ENCODE measurements at places on chromosomes 11 and 22.

DNA sequence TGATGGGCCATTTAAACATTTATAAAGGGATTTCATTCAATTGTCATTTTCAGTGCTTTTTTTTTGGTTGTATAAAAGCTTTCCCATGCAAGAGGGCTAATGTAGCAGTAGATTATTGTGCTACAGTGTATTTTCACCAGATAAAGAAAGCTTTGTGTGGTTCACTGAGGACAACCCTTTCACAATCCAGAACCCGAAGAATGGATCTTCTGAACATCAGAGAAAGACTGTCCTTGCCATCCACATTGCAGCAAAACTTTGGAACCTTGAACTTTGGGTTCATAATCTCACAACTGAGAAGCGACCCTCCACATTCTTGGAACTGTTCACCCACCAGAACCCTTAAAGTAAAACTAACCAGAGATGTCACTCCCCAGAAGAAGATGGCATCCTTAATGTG, 9.3 kb downstream of the APOBEC3H start:
- no peak for DNase-seq

DNA sequence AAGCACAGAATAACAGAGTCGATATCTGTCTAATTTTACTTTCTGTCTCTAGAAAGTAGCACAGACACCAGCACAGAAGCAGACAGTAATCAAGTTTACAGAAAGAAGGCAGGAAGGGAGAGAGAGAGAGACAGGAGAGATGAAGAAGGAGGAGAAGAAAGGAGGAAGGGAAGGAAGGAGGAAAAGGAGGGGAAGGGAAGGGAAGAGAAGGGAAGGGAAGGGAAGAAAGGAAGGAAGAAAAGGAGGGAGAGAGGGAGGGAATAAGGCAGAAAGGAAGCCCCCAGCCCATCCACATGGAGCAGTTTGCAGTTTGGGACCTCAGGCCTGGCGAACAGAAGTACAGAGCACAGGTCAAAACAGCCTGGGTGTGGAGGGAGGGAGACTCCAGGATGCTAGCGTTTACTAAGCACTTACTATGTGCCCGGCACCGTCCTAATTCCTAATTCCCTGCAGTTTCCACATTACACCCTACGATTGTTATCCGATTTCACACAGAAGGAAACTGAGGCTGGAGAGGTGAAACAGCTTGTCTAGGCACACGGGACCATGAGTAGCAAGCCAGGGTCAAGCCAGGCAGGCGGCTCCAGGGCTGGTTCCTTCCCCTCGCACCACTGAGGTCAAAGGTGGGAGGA, 46.0 kb upstream of the WNT7B start:
- no peak for DNase-seq

DNA sequence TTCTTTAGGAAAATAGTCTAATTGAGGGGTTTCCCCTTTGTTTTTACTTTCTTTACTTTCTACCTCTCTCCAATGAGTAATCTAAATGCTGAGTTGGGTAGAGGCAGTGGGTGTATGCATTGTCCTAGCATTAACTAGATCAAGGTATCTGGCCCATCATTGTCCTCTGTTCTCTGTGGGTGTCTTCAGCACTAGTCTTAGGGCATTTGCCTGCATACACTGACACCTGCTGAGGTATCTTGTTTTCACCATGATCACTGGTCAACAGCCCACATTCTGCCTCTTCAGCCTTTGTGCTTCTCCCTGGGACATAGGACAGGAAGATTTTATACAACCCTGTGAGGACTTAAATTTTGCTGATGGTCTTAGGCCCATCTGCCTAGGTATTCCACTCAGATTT, 371.1 kb downstream of the RAB38 start:
- DNase-seq: no peak

DNA sequence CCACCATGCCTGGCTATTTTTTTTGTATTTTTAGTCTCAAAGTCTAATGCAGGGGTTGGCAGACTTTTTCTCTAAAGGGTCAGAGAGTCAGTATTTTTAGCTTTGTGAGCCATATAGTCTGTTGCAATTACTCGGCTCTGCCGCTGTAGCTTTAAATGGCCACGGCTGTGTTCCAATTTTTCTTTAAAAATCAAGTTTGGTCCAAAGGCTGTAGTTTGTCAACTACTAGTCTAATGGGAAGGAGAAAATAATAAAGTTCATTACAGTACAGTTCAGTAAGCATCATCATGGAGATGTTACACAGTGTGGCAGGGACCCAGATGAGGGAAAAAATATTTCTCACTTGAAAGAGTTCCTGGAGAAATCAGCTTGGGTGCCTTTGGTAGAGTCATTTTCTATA, 107.6 kb downstream of the CSNK2A3 start:
- DNase-seq: no peak

- no peak for DNase-seq
These were observed 1080.8 kb downstream of the BRD1 start for GRCh38 chr22:48746789-48747425.

- DNase-seq: no peak
These were observed 550.6 kb downstream of the SOX6 start for GRCh38 chr11:15805726-15806125.

- no peak for DNase-seq
These were observed 7.5 kb downstream of the PRCP start for GRCh38 chr11:82892611-82893169.

- DNase-seq: no peak
These were observed 111.4 kb downstream of the COMMD9 start for GRCh38 chr11:36177836-36178235.

DNA sequence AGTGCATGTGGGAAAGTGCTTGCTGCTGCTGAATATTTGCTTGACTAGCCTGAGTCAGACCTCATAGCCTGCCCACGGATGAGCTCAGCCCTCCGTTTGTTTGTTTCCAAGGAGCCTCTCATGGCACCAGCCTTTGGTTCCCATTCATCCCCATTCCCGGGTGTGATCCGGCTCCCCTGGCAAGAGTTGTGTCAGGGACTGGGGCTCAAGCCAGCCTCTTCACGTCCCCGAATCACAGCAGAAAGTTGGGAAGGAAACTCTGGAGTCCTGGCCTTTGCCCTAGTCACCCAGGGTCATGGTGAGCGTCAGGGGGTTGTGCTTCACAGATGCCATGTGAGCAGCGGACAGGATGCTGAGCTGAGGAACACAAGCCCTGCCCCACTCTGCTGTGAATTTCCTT, 13.8 kb downstream of the SEC14L3 start:
- no peak for DNase-seq

- no peak for DNase-seq
These were observed 404.5 kb downstream of the LARGE1 start for GRCh38 chr22:33515795-33516194.

DNA sequence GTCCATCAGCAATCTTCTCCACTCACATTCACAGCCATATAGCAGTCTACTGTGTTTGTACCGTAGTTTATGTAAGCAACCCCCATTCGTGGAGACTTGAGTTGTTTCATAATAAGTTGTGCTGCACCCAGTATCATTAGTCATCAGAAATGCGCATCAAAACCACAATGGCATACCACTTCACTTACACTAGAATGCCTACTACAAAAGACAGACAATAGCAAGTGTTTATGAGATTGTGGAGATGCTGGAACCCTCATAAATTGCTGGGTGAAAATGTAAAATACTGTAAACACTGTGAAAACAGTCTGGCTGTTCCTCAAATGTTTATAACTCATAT, 133.3 kb downstream of the ATXN10 start:
- no peak for DNase-seq

DNA sequence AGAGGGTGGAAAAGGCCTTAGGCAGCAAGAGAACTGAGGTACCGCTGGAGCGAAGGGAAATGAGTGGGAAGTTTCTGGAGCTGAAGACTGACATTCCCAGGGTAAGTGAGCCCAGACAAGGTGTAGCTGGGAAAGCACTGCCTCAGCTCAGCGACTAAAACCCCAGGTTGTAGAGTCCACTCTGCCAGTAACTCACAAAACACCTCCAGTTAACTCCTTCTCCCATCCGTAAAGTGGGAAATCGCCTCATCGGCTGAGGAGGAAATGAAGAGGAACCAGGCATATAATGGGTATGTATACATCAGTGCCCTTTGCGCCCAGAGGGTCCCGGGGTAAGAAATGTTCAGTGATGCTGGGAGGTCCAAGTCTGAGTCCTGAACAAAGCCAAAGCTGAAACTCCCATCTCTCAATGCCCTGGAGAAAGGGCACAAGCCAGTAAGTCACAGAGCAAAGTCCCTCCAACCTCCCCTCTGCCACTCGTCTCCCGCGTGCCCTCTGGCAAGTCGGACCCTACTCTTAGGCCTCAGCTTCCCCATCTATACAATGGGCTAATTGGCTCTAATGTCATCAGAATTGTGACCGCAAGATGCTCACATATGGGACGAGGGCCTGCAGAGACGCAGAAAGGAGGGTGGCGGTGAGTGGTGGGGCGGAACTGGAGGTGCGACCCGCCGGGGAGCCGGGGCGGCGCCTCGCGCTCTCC, 588 bp downstream of the VPS37C start:
- DNase-seq: no peak

GRCh38 chr22:30989474-30989873, 20.4 kb downstream of the TUG1 start:
- no peak for DNase-seq

DNA sequence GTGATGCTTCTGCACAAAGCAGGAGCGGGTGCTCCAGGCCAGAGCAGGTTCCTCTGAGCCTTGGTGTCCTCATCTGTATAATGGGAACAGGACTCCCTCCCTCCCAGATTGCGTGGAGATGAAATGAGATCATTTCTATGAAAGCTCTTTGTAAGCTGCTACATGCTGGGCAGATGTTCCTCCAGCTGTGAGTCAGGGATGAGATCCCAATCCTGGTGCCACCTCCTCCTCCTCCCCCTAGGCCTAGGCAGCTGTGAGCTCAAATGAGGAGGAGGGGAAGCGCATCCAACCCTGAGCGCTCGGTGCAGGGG, 7.0 kb upstream of the CABP2 start:
- no peak for DNase-seq

DNA sequence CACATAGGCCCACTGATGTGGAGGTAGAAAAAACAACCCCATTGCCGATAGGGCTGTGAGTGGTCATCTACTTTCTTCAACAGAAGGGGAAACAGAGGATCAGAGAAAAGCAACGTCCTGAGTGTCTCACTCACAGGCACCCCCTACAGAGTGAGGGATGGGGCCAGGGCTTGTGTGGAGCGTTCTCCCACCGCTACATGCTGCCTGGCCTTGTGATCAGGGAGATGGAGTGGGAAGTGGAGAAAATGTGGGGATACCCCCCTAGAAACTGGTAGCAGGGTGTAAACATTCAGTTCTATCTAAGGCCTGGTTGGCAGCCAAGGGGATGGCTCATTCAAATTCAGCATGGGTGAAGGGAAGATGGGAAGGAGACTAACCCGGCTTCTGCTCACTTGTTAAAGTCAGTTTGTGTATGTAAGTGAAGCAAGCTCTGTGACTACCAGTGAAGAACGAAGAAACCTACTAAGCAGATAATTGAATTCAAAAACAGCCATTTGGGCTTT, 73.0 kb upstream of the NAV2 start:
- no peak for DNase-seq

GRCh38 chr11:130448039-130448415, 418 bp upstream of the ADAMTS15 start:
- no peak for DNase-seq

DNA sequence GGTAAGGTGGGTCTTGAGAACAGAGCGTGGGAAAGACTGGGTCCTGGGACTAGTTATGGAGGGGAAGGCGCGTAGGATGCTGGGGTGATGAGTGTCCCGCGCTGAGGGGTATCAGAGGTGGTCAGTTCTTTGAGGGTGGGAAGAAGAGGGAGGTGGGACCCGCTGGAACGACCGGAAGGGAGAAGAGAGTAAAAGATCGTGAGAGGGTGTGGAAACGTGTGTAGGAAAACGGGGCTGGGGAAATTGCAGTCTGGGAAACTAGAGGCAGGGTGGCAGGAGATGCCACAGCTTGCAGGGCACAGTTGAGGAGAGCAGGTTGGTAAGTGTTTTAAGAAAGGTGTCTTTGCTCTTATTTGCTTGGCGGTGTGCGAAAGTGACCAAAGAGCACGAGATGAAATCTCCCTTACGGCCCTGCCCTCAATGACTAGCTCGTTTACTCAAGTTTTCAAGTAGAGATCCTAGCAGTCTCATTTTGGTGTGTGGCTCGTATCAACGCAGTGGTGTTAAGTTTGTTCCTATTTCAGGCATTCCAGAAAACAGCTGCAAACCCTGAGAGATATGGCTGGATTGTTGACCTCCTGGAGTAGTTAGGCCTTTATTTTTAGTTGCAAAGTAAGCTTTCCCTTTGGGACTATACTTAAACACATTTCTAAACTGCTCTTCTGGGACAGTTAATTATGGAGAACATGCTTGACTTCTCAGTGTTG, 615 bp downstream of the STT3A start:
- DNase-seq: no peak

GRCh38 chr22:43481568-43482317, 69.9 kb downstream of the MPPED1 start:
- DNase-seq: no peak

DNA sequence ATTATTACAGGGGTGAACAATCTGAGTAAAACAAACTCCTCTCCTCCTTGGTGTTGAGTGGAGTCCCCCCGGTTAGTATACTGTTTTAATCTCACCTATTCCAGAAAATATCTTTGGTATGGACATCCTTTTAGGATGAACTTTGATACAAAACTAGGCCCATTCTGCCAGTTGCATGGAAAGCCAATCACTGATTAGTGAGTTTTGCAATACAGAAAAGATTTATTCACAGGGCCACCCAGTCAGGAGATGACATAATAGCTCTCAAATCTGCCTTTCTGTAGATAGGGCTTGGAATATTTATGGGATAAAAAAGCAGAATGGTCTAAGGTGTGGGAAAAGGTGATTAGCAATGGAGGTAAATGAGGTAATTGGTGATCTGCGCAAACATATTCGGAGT, 30.3 kb upstream of the SLC22A25 start:
- no peak for DNase-seq

- no peak for DNase-seq
These were observed 14.4 kb downstream of the KCNJ5 start for GRCh38 chr11:128905345-128906184.

GRCh38 chr22:38026130-38027111, 30.8 kb upstream of the PICK1 start:
- DNase-seq: no peak

DNA sequence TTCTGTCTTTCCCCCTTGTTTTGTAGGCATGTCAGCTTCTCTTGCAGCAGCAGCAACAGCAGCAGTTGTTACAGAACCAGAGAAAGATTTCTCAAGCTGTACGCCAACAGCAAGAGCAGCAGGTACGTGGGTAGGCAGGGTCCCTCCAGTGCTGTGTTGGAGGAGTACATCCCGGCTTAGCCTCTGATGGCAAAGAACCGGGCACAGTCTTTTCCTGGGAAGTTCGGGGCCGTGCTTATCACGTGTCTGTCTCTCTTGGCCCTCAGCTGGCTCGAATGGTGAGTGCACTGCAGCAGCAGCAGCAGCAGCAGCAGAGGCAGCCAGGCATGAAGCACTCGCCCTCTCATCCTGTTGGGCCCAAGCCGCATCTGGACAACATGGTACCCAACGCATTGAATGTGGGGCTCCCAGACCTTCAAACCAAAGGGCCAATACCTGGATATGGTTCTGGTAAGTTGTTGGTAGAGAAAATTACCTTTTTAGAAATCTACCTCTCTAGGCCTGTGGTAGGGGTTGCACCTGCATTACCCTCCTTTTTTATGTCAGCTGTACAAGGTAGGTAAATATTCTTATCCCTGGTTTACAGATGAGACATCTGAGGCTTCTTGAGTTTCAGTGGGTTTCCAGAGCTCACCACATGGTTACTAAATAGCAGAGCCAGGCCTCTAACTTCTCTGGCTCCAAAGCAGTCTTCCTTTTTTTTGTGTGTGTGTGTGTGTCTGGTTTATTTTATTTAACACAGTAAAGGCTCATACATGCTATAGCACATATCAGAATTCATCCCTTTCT, 45.2 kb upstream of the ADSL start:
- no peak for DNase-seq

- DNase-seq: no peak
These were observed 28.6 kb downstream of the FAM83F start for GRCh38 chr22:40023341-40023841.

All from cortex of kidney (tissue), 1 donor.